ENCODE measurements at places on chromosomes 7 and 10. TPM values are rescaled to one million over a fixed set of nuclear protein-coding genes. Genes with fewer than 3 reads are reported as not detected.

GSAP gene
- polyA plus RNA-seq: 5.0 TPM

GRCh38 chr10:10914144-10914543 lies 103.5 kb upstream of the CELF2 start:
- DNase-seq: no peak

DNA sequence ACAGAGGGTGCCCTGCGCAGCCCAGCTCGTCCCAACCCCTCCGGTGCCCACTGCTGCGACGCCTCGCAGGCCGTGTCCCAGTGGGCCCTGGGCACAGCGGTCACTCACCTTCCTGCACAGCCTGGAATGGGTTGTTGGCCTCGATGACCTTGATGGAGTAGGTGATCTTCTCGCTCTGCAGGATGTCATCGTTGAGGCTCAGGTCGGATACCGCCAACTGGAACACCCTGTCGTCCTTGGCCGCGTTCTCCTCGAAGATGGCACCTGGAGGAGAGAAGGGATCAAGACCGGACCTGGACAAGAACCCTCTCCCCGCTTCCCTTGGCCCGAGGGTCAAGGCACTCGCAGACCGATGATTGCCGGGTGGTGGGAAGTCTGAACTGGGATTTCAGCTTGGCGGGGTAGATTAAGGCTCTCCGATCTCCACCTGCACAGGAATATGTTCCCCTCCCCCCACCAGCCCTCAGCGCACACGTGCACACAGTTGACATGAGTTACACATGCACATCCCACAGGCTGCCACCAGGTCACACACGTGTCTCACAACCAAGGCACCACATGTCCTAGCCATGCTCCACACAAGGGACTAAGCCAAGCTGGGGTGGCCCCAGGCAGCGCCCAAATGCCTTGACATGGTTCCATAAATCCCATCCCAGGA lies 2.6 kb downstream of the GRID1 start:
- no peak for DNase-seq

DNA sequence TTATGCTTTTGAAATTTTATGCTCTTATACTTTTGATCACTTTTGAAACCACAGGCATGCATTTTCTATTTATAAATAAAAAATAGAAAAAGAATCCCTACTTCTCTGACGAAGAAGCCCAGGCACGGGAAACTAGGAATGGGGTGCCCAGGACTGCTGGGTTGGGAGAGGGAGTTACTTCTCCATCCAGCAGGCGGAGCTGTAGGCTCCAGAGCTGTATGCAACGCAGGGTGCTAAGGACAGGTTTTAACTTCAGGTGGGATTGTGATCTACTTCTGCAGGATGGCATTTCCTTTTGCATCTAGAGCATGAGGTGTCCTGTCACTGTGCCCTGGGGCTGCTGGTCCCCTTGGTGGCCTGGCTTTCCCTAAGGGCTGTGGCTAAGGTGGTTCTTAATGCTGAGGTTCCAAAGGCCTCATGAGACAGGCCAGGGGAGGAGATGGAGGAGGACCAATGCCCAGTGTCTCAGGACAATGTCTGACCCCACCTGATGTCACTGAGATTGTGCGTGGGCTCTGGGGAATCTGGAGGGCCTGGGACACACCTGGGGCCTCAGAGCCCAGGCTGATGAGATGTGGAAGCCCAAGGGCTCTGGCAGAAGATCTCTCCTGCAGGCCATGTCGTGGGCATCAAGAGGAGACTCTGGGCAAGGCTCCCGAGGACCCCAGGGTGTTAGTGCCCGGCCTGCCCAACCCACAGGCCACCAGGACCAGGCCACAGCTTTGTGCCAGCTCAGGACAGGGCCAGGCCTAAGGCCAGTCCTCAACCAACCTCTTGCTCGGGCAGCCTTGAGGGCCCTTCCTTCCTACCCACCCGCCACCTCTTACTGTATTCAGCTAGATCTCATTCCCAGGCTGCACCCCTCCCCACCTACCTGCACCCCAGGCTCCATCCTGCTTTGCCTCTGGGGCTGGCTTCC lies 507 bp downstream of the CCDC201 start:
- no peak for DNase-seq

DNA sequence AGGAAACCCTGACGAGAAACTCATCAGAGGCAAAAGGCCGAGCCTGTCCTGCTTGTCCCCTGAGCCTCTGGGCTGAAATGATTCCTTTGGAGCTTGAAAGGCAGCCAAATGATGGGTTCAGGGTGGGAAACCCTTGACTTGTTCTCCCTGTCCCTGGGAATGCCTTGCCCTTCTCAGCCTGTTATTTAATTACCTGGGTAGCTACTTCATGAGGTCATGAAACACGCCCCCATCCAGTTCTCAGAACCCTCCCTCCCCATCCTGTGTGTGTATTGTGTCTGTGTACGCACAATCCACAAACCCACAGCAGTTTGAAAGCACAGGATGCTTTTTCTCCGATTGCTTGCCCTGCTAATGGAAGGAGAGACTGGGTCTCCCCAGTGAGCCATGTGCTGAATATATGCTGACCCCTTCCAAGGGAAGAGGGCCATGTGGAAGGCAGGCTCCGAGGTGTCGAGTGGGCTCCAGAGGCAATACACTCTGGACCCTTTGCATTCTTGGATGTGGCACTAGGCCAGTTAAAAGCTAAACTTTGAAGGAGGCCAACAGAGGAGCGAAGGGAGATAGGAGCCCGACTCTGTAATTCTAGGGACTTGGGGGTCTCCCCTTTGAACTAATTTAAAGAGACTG lies 10.6 kb downstream of the DUSP5 start:
- DNase-seq: no peak

DNA sequence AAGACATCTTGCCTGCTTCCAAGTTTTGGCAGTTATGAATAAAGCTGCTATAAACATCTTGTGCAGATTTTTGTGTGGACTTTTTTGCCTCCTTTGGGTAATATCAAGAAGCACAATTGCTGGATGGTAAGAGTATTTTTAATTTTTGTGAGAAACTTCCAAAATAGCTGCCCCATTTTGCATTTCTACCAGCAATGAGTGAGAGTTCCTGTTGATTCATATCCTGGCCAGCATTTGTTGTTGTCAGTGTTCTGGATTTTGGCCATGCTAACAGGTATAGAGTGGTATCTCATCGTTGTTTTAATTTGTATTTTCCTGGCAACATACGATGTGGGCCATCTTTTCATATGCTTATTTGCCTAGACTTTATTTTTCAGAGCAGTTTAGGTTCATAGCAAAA lies 53.9 kb downstream of the BTAF1 start:
- DNase-seq: no peak

DNA sequence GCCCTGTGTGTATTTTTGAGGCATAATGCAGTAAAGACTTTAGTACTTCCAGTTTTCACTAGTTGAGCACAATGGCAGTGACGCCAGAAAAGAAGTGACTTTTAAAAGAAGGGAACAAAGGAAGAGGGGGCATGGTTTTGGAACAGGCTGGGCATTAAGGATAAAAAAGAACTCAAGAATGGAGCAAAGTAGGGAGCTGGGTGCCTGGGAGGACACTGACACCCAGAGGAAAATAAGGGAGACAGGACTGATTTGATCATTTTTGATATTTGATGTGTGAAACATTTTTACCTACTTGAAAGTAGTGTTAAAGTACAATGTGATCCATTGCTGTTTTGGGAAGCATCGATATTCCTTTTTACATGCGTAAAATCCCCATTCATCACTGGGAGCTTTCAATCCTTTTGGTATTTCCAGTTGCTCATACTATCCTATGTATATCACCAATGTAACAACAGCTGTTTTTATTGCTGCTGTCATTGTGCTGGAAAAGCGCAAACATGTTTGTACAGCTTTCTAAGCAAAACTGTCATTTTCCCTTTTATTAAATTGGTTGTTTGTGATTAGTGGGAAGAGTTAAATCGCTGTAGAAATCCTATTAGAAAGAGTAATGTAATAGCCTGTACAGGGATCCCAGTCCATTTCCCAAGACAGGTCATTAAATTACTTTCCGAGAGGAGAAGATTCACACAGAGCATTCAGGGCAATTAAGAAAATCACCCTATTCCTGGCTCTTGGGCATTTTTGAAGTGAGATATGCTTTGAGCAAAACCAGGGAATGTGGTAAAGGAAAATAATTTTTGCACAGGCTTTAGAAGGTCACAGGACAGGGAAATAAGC lies 85.2 kb downstream of the ADAM12 start:
- no peak for DNase-seq

DNA sequence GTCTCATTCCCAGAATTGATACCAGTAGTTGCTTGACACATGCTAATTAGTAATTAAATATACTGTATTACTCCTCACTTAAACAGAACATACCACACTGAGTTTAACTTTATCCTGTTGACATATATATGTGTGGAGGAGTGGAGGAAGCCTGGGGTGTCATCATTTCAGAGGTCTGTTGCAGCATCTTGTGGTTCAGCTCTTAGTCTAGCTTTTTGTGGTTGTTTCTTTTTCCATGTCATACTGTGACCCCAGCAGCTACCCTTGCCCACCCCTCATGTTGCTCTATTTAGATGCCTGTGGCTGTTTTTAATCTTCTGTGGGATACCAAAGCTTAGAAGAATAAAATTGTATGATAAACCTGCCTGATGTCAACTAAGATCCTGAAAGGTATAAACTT lies 875.4 kb downstream of the LRMDA start:
- DNase-seq: no peak

PHKG1 gene
- polyA plus RNA-seq: 55.4 TPM

TAF3 gene
- polyA plus RNA-seq: 6.3 TPM

GRCh38 chr7:1733908-1734730 lies 64.0 kb downstream of the ELFN1 start:
- DNase-seq: no peak

- no peak for DNase-seq
These were observed 519 bp upstream of the ZNF655 start for GRCh38 chr7:99557940-99558305.

GRCh38 chr10:131727560-131727959 lies 173.2 kb upstream of the PPP2R2D start:
- DNase-seq: no peak

- DNase-seq: no peak
These were observed 40.3 kb upstream of the TNPO3 start for GRCh38 chr7:129095258-129095657.

DNA sequence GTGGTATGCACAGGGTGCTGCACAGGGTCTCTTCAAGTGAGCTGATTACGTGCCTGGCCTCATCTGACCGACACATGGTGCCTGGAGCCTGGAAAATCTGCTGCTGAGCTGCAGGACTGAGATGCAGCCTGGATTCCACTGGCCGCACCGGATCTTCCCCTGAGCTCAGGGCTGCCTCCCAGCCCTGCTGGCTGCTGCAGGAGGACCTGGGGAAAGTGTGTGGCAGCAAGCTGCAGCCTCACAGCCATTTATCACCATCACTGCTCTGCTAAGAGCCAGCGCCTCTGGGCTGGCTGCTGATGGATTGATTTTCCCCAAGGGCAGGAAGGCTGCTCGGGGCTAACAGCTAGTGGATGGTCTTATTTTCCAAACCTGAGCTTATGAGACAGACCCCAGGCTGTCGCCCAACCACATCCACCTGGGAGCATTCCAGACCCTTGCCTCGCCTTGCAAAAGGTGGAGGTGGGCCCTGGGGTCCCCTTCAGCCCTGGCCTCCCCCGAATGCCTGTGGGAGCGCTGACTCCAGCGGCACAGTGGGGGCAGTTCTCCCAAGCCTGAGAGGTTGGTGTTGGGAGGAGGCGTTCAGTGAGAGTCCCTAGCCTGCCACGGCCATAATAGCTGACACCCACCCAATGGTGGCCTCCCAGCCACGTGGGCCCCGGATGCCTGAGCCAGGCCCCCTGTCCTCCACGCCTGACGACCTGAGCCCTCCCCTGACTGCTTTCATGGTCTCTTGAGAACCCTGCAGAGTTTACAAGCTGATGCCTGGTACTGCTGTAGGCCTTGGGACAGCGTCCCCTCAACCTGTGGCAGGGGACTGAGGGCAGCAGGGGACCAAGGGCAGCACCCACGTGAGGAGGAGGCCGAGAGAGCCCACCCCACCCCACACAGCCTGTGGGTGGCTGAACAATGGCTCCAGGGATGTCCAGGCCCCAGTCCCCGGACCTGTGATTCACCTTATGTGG lies 38.2 kb downstream of the STK32C start:
- no peak for DNase-seq

- DNase-seq: no peak
These were observed 329.6 kb upstream of the NPVF start for GRCh38 chr7:25557930-25558329.

GRCh38 chr7:69464035-69464434 lies 134.2 kb upstream of the AUTS2 start:
- DNase-seq: no peak

DNA sequence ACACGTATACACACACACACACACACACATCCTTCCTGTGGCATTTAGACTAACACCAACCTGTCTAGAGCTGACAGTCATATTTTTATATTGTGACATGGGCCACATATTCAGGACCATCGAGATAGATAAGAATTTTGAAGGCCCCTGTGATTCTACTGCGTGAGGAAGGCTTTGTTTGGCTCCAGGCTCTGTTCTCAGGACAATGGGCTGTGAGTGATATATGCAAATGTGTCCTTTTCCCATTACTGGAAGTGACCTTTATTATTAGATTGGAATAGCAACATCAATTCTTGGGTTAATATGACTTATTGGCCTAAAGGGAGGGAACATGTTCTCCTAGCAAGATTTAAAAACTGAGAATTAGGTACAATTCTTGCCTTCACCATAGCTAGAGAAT lies 156.1 kb downstream of the SPAG6 start:
- no peak for DNase-seq

GRCh38 chr7:86667732-86668131 lies 24.0 kb downstream of the GRM3 start:
- no peak for DNase-seq

Data from hindlimb muscle (tissue), 1 donor.